Myocyte (in vitro differentiated cells): ENCODE measurements at places on chromosomes 2 and 18.

DNA sequence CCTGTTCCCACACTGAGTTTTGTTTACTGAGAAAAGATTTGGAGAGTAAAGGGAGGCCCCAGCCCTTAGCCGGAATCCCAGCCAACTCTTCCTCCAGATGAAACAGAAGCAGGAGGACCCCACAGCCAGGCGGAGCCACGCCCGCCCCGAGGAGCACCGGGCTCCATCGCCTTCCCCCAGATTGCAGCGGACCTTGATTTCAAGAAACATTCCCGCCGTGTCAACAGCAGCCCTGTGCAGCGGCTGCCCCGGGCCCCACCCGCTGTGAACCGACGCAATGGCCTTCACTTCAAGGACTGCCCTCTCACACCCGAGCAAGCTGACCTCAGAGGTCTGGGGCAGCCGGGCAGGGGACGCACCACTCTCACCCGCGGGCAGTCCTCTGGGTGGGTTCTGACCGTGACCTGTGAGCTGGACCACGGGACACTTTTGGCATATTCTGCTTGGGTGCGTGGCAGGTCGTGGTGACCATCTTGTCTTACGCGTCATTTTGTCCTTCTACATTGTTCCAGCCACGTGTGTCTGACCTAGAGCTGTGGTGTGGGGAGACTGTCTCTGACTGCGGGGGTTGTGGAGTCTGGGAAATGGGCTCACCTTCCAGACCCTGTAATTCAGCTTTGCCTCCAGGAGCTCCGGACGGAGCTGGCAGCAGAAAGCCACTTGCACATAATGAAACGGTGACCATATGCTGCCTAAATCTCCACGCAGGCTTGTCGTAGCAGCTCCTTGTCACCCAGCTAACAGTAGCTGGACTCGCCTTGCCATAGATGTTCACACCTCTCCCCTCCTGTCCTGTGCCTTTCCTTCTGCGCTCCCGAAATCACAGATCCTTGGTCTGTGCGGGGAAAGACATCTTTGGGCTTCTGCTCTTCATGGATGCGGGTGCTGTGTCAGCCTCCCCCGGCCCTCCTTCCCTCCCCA lies 32.0 kb upstream of the INHBB start:
- DNase-seq, result no peak

DNA sequence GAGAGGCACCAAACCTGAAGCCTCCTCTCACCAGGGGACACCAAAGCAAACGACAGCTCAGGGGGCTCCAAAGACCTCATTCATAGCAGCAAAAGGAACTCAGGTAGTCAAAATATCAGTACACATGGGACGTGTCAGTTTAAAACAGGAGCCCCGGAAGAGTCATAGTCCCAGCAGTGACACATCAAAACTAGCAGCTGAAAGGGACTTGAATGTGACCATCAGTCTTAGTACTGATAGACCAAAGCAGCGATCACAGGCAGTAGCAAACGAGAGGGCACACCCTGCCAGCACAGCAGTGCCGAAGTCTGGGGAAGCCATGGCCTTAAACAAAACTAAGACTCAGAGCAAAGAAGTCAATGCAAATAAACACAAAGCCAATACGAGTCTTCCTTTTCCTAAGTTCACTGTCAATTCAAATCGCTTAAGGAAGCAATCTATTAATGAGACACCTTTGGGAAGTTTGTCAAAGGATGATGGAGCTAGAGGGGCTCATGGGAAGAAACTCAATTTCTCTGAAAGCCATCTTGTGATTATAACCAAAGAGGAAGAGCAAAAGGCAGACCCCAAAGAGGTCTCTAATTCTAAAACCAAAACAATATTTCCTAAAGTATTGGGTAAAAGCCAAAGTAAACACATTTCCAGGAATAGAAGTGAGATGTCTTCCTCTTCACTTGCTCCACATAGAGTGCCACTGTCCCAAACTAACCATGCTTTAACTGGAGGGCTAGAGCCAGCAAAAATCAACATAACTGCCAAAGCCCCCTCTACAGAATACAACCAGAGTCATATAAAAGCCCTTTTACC lies 1.2 kb downstream of the GALNT5 start:
- DNase-seq, result peak; percentile 63

DNA sequence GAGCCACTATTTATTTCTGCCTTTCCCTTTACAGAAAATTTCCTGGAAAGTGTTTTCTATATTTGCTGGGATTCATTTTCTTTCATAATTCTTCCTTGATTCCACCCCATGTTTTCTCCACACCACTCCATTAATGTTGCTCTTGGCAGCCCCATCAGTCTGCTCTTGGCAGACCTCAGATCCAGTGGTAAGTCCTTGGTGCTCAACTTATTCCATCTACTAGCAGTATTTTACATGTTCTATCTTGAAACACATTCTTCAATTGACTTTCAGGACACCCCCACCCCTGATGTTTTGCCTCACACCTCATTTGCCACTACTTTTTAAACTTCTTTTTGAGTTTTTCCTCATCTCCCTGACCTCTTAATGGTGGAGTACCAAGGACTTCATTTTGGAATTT lies 65.0 kb downstream of the HNMT start:
- peak; percentile 13 for DNase-seq

DNA sequence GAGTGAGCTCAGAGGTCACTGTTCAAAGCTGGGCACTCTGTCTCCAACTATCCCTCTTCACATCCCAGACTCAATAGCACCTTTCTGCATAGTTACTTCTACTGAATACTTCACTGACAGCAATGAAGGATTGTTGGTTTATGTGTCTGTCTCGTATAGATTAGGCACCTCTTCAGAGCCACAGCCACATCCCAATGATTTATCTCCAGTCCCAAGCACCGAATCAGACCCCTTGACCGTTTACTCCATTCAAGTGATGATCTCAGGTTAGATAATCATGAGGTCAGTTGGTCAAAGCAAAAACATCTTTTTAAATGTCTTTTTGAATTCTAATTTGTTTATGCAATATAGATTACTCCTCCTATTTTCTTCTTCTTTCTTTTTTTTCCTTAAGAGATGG lies 14.7 kb downstream of the NEDD4L start:
- no peak for DNase-seq

- DNase-seq, result no peak
Observed at GRCh38 chr2:14219306-14219705, 413.2 kb upstream of the LRATD1 start.

- peak; percentile 3 for DNase-seq
Observed at GRCh38 chr18:75173125-75173432, 35.9 kb downstream of the PTGR3 start.
